Kidney (tissue), 22 donors: ENCODE measurements at places on chromosomes 5 and 9. TPM values are rescaled to one million over a fixed set of nuclear protein-coding genes. Genes with fewer than 3 reads are reported as not detected.

Gene MAST4
- 31.4 TPM for total RNA-seq

Gene CAPSL
- 1.9 TPM for total RNA-seq

Gene NXNL2
- 3.6 TPM for total RNA-seq

DNA sequence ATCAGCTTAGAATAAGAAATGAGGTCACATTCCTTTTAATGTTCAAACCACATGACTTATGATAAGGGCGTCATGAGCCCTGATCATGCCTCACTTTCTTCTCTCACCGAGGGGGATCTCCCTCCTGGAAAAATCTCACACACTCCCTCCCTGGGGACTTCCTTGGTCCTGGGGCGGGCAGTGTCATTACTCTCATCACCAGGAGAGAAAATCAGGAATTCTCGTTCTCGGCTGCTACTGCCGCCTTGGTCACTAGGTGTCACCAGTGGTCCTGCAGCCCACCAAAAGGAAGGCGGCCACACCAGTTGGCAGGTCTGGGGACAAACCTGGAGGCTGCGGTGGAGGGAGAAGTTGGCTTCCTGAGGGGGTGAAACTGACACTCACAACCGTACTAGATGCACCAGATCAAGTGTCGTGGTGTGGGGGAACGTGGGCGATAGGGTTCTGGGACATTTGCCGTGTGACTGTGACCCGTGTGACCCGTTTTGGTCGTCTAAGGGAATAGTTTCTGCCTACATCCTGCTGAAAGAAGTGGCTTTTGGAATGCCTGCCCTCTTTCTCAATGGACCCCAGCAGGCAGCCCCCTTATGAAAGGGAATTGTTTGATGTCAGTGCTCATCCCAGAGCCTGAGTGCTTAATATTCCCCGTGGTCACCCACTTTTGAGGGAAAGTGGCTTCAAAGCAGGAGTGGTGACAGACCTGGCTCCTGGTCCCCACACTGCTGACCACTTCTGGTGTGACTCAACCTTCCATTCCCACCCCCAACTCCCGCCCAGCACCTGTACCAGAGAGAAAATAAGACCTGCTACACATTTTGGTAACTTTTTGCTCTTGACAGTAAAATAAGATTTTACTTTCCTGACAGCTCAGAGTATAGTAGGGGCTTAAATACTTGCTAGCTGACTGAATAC, 63.2 kb downstream of the ACER2 start:
- peak; percentile 78 for DNase-seq

GRCh38 chr9:136804509-136805206, 3.1 kb upstream of the RABL6 start:
- DNase-seq: peak; percentile 48

- no peak for DNase-seq
Observed at GRCh38 chr9:34365282-34365681, 11.4 kb downstream of the MYORG start.
